ENCODE measurements at places on chromosomes 16 and 17. TPM values are rescaled to one million over a fixed set of nuclear protein-coding genes. Genes with fewer than 3 reads are reported as not detected.
A peak's percentile ranks its signal among the peaks of the same experiment; 100 is the strongest.

GRCh38 chr16:20791923-20792612 lies 14.2 kb downstream of the ERI2 start:
- peaks cover 1% of the 10 kb centered on the region for H3K4me1 ChIP-seq
- no peak overlapping the region for H3K4me3 ChIP-seq
- no peak overlapping the region for H3K27ac ChIP-seq
- peaks cover 3% of the 10 kb centered on the region for H3K36me3 ChIP-seq
- no peak for DNase-seq

- no peaks in the 10 kb centered on the region for H3K4me1 ChIP-seq
- no peaks in the 10 kb centered on the region for H3K27me3 ChIP-seq
- no peaks in the 10 kb centered on the region for H3K36me3 ChIP-seq
- no peak for DNase-seq
- H3K27ac ChIP-seq, result no peak overlapping the region
Observed at GRCh38 chr17:70564006-70564620, 394.8 kb downstream of the KCNJ2 start.

DNA sequence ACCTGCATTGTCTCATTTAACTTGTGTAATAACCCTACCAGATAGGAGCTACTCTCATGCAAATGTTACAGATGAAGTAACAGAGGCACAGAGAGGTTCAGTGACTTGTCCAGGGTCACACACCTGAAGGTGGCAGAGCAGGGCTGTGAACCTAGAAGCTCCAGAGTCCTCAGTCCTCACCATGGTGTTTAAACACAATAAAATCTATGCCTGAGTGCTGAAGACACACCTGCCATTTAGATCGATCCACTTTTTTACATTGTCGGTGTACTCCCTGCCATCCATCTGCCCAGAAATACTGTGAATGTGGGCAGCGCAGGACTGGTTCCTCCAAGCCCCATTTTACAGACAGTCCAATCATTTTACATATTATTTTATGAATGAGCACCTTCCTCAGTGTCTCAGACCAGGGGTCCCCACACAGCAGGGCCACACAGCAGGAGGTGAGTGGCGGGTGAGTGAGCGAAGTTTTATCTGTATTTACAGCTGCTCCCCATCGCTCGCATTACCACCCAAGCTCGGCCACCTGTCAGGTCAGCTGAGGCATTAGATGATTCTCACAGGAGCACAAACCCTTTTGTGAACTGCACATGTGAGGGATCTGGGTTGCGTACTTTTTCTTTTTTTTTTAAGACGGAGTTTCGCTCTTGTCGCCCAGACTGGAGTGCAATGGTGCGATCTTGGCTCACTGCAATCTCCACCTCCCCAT lies 5.6 kb downstream of the IL4R start:
- DNase-seq, result no peak
- peak overlapping the region; percentile 100 for H3K4me3 ChIP-seq
- peaks cover 69% of the 10 kb centered on the region for H3K4me1 ChIP-seq
- peaks cover 93% of the 10 kb centered on the region for H3K36me3 ChIP-seq

GRCh38 chr17:42018339-42018738 lies 1.1 kb upstream of the DNAJC7 start:
- no peaks in the 10 kb centered on the region for H3K27me3 ChIP-seq
- peak overlapping the region; percentile 96 for H3K27ac ChIP-seq
- no peak for DNase-seq
- H3K36me3 ChIP-seq, result peaks cover 20% of the 10 kb centered on the region
- peak overlapping the region; percentile 99 for H3K4me3 ChIP-seq

GRCh38 chr17:4152471-4152870 lies 9.5 kb downstream of the CYB5D2 start:
- no peak for DNase-seq
- H3K4me1 ChIP-seq, result peaks cover 4% of the 10 kb centered on the region
- H3K36me3 ChIP-seq, result no peaks in the 10 kb centered on the region
- no peaks in the 10 kb centered on the region for H3K27me3 ChIP-seq
- no peak overlapping the region for H3K4me3 ChIP-seq

DNA sequence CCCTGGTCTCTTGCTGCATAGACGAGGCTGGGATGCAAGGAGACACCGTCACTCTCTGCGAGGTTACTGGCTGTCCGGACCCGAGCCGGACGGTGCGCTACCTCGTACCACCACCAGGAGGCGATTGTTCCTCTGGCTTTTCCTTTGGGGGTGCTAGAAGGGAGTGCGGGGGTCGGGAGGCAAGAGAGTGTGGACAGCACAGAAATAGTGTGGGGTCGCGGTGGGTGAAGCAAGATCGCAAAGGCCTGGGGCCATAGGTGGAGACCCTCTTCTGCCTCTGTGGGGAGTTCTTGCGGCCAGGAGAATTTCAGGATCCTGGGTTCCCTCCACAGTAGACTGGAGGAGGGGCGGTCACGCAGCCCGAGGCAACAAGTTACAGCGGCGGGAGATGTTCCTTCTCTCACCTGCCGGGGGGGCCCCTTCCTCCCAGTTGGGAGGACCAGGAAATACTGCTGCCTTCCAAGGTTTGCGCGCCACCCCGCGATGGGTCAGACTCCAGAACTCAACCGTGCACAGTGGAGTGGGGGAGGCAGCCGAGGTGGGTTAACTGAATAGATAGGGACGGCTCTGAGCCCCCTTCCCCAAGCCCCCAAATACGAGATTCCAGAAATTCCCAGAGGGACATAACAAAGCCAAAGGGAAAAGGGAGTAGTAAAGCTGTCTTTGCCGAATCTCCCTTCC lies 6.9 kb downstream of the PHOSPHO1 start:
- H3K27me3 ChIP-seq, result peaks cover 10% of the 10 kb centered on the region
- peak; percentile 91 for DNase-seq
- H3K36me3 ChIP-seq, result peaks cover 38% of the 10 kb centered on the region
- peaks cover 27% of the 10 kb centered on the region for H3K4me1 ChIP-seq
- H3K27ac ChIP-seq, result no peak overlapping the region
- H3K4me3 ChIP-seq, result peak overlapping the region; percentile 71

Gene FOXN1
- not detected for total RNA-seq

Gene TMEM204
- 20.8 TPM for total RNA-seq

Gene HAS3
- 0.64 TPM for total RNA-seq

All from activated CD4-positive, alpha-beta T cell treated with anti-CD3 and anti-CD28 coated beads, Interleukin-2, amount 10 ng/mL, durations not matched to agents 24 days and 14 days (primary cell).